ENCODE measurements at places on chromosomes 5 and 9. TPM values are rescaled to one million over a fixed set of nuclear protein-coding genes. Genes with fewer than 3 reads are reported as not detected.

DNA sequence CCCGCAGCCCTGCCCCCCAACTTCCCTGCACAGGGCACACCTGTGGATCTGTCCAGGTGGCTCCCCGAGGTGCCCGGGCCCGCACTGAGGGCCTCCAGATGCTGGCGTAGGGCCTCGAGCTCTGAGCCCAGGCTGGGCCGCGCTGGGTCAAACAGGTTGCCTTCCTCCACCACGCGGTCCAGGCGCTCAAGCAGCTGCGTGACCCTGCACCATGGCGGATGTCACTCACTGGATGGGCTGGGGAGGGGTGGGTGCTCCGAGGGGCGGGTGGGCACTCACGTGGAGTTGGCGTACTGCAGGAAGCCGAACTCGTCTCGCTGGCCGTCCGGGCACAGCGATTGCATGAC is 5.4 kb downstream of the ABCA2 start:
- no peaks in the 10 kb centered on the region for H3K27me3 ChIP-seq
- no peaks in the 10 kb centered on the region for H3K4me1 ChIP-seq
- H3K36me3 ChIP-seq = no peaks in the 10 kb centered on the region
- no peak overlapping the region for H3K27ac ChIP-seq

DNA sequence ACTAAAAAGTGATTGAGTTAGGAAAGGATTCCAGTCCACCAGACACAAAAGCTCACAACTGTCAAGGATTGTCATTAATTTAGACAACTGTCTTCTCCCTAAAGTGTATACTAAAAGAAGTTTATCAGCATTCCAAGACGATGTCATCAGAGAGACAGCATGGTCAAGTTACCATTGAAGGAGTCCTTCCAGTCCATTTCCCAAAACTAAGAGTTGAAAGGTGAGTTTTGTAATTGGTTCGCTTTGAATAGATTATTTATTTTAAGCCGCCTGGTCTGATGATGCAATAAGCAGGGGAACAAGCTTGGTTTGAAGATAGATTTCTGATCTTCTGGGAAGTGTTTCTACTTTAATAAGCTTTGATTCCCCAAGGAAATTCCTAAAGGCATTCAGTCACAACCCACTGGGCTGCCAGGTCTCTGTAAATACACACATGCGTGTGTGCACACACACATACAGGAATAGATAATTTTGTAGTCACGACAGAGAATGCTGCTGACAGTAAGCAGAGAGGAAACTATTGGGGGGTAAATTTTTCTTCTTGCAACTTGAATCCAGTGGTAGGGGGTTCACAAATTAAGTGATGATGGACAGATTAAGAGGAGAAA is 234.8 kb downstream of the PIK3R1 start:
- H3K27ac ChIP-seq = no peak overlapping the region
- no peaks in the 10 kb centered on the region for H3K27me3 ChIP-seq
- no peaks in the 10 kb centered on the region for H3K36me3 ChIP-seq
- H3K4me1 ChIP-seq = no peaks in the 10 kb centered on the region
- no peak overlapping the region for H3K4me3 ChIP-seq
- no peak for DNase-seq

DNA sequence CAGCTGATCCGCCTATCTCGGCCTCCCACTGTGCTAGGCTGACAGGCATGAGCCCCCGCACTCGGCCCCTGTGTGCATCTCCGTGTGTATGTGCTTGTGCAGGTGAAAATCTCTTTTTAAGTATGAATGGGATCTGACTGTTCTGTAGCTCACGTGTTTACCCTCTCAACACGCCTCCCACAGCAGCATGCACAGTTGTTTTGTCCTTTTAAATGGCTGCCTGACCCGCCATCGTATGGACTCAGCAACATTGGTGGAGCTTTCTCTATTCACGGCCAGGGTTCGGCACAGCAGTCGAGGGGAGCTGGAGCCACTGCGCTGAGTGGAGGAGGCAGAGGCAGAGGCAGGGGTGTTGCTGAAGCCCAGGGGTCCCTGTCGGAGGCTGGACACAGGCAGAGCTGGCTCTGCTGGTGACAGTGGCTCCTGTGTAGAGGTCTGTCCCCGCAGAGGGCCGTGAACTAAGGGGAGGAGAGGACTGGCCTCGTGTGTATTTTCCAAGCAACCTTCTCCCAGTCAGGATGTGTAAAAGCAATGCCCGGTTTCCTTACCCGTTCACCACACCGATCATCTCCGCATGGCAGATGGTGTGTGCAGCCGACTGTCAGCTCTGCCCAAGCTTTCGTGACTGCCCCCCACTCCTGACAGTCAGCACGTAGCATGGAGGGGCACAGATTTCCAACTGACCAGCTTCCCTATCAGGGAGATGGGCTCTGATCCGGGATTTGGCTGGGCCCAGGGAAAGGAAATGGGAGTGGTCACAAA is 37.3 kb downstream of the MRPL36 start:
- no peaks in the 10 kb centered on the region for H3K4me1 ChIP-seq
- H3K4me3 ChIP-seq = no peak overlapping the region
- peaks cover 80% of the 10 kb centered on the region for H3K27me3 ChIP-seq
- no peak for DNase-seq
- no peaks in the 10 kb centered on the region for H3K36me3 ChIP-seq

GRCh38 chr9:76424491-76424890 is 30.3 kb upstream of the RFK start:
- no peaks in the 10 kb centered on the region for H3K36me3 ChIP-seq
- no peak overlapping the region for H3K4me3 ChIP-seq
- H3K27ac ChIP-seq = no peak overlapping the region
- no peaks in the 10 kb centered on the region for H3K27me3 ChIP-seq

DNA sequence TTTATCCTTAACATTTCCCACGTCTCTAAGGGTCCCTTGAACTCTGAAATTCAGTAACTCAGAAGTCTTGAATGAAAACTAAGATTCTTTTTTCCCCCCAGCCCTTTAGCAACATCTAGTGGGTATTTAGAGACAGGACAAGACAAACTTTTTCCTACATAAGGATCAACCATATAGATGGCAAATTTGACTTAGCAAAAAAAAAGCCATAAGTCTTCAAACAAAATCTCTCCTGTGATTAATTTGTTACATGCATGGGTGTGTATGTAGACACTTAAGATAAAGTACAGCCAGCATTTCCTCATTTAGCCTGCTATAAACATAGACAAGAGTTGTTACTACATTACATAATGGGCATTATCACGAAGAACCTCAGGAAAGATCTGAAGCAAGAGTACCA is 29.1 kb upstream of the ANKRD31 start:
- no peaks in the 10 kb centered on the region for H3K36me3 ChIP-seq
- H3K4me1 ChIP-seq = no peaks in the 10 kb centered on the region
- no peak overlapping the region for H3K27ac ChIP-seq
- peak; percentile 33 for DNase-seq
- H3K4me3 ChIP-seq = peak overlapping the region; percentile 13

GRCh38 chr9:132032238-132032950 is 47.3 kb downstream of the MED27 start:
- no peak overlapping the region for H3K27ac ChIP-seq
- H3K4me3 ChIP-seq = no peak overlapping the region
- H3K27me3 ChIP-seq = no peaks in the 10 kb centered on the region
- no peak for DNase-seq

- H3K36me3 ChIP-seq = 0 out of 2 replicates have a peak, but pooled peaks cover 1% of the 10 kb centered on the region
- no peaks in the 10 kb centered on the region for H3K27me3 ChIP-seq
- H3K27ac ChIP-seq = no peak overlapping the region
- no peak overlapping the region for H3K4me3 ChIP-seq
- no peaks in the 10 kb centered on the region for H3K4me1 ChIP-seq
These were observed 174.0 kb downstream of the NR3C1 start for GRCh38 chr5:143229426-143229895.

GRCh38 chr5:37721447-37721871 is 118.4 kb downstream of the GDNF start:
- peaks cover 81% of the 10 kb centered on the region for H3K4me1 ChIP-seq
- no peak for DNase-seq
- peak overlapping the region; percentile 92 for H3K27ac ChIP-seq

DNA sequence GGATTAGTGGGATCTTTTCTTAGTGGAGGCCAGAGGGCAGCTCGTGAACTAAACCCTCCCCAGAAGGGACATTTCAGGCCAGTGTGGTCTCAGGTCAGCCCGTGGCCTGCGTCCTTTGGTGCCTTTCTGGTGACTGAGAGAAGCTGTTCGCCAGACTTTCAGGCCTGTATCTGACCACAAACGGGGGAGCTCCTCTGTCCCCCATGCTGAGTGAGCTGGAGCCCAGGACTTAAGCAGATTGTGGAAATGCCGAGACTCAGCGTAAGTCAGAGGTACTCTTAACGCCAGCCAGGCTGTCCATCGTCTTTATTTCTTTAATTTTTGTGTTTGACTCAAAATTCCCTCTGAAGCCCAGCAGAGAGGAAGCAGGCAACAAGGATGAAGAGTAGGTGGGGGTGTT is 54.8 kb upstream of the NCS1 start:
- DNase-seq = no peak
- no peak overlapping the region for H3K27ac ChIP-seq
- peaks cover 7% of the 10 kb centered on the region for H3K36me3 ChIP-seq
- no peak overlapping the region for H3K4me3 ChIP-seq
- peaks cover 21% of the 10 kb centered on the region for H3K4me1 ChIP-seq

DNA sequence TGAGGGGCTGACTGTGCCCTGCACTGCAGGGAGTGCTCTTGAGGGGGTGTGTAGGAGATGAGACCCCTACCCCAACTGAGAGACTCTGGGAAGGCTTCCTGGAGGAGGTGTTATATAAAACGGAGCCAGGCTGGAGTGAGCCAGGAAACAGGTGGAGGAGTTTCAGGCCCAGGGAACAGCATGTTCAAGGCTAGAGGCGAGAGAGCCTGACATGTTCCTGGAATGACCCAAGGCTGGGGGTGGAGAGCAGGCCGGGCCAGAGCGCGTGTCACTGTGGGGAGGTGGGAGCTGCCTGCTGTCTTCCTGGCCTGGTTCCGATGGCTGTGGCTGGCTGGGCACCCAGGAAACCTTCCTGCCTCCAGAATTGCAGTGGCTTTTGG is 48.7 kb downstream of the RXRA start:
- H3K4me3 ChIP-seq = no peak overlapping the region
- no peaks in the 10 kb centered on the region for H3K36me3 ChIP-seq

- no peaks in the 10 kb centered on the region for H3K4me1 ChIP-seq
- H3K36me3 ChIP-seq = no peaks in the 10 kb centered on the region
- no peak overlapping the region for H3K27ac ChIP-seq
- no peak for DNase-seq
- no peak overlapping the region for H3K4me3 ChIP-seq
These were observed 150.3 kb downstream of the AUH start for GRCh38 chr9:91211414-91211813.

- H3K27ac ChIP-seq = peak overlapping the region; percentile 79
- no peak for DNase-seq
- 0 out of 2 replicates have a peak, but pooled peaks cover 5% of the 10 kb centered on the region for H3K4me1 ChIP-seq
- no peak overlapping the region for H3K4me3 ChIP-seq
- H3K36me3 ChIP-seq = no peaks in the 10 kb centered on the region
- no peaks in the 10 kb centered on the region for H3K27me3 ChIP-seq
These were observed 27.6 kb downstream of the COL15A1 start for GRCh38 chr9:98971168-98971914.

- H3K4me1 ChIP-seq = no peaks in the 10 kb centered on the region
- H3K36me3 ChIP-seq = no peaks in the 10 kb centered on the region
- no peak for DNase-seq
- no peaks in the 10 kb centered on the region for H3K27me3 ChIP-seq
- no peak overlapping the region for H3K27ac ChIP-seq
These were observed 1181.0 kb upstream of the DMAC1 start for GRCh38 chr9:8980496-8981013.

GRCh38 chr5:126383246-126383645 is 40.0 kb upstream of the GRAMD2B start:
- no peaks in the 10 kb centered on the region for H3K27me3 ChIP-seq
- no peaks in the 10 kb centered on the region for H3K36me3 ChIP-seq

DNA sequence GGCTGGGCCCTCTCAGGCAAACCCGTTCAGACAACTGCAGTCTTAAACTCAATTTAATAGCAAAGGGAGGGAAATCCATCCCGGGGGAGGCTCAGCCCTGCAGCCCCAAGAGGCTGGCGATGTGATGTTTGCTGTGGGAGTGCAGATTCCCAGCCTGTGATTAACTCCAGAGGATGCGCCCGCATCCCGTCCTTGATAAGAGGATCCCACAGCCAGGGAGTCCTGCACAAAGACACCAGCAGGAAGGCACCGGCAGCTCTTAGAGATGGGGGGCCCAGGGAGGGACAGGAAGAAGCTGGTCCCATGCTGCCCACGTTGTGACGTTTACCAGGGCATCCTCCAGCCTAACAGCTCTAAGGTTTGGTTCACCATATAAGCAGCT is 64.7 kb downstream of the MRPL36 start:
- no peaks in the 10 kb centered on the region for H3K4me1 ChIP-seq
- DNase-seq = no peak
- no peak overlapping the region for H3K4me3 ChIP-seq
- H3K27me3 ChIP-seq = peaks cover 26% of the 10 kb centered on the region

- DNase-seq = no peak
- H3K36me3 ChIP-seq = 0 out of 2 replicates have a peak, but pooled peaks cover 4% of the 10 kb centered on the region
- H3K27ac ChIP-seq = peak overlapping the region; percentile 13
- H3K27me3 ChIP-seq = no peaks in the 10 kb centered on the region
These were observed 177.2 kb downstream of the MAPKAP1 start for GRCh38 chr9:125529589-125530515.

GRCh38 chr5:175609526-175609925 is 48.3 kb upstream of the HRH2 start:
- H3K27ac ChIP-seq = no peak overlapping the region
- DNase-seq = no peak
- no peaks in the 10 kb centered on the region for H3K27me3 ChIP-seq
- H3K36me3 ChIP-seq = no peaks in the 10 kb centered on the region
- H3K4me1 ChIP-seq = no peaks in the 10 kb centered on the region

- no peaks in the 10 kb centered on the region for H3K27me3 ChIP-seq
- no peak overlapping the region for H3K27ac ChIP-seq
- H3K4me1 ChIP-seq = no peaks in the 10 kb centered on the region
- DNase-seq = no peak
- no peaks in the 10 kb centered on the region for H3K36me3 ChIP-seq
These were observed 186.7 kb downstream of the PARP8 start for GRCh38 chr5:50853151-50853550.

- H3K36me3 ChIP-seq = no peaks in the 10 kb centered on the region
- DNase-seq = no peak
- H3K4me1 ChIP-seq = peaks cover 4% of the 10 kb centered on the region
- no peak overlapping the region for H3K27ac ChIP-seq
- no peak overlapping the region for H3K4me3 ChIP-seq
These were observed 245.5 kb downstream of the SMARCA2 start for GRCh38 chr9:2260417-2261306.

DNA sequence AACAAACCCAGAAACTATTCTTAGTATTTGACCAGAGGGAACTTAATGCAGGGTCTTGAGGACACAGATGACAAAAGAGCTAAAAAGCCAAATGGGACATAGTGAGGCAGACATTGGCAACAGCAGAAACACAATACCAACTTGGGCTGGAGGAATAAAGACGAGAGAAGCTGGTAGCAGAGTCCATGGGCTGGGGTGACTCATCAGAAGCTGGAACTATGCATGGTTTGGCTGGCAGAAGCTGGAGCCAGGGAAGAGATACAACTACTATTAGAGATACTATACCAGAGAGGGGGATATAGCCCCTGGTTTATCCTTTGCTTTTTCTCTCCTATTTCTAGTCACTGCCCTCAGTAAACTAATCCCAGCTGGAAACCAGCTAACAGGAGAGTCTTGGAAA is 29.2 kb upstream of the DPYSL3 start:
- no peak overlapping the region for H3K4me3 ChIP-seq
- no peak overlapping the region for H3K27ac ChIP-seq
- DNase-seq = no peak
- no peaks in the 10 kb centered on the region for H3K4me1 ChIP-seq
- H3K36me3 ChIP-seq = no peaks in the 10 kb centered on the region

Gene KLF9
- polyA plus RNA-seq = 6.9 TPM

Gene NR5A1
- polyA plus RNA-seq = not detected

Gene MSX2
- 5.1 TPM for polyA plus RNA-seq

Gene CENPK
- polyA plus RNA-seq = 5.4 TPM

Gene COMMD10
- 13.6 TPM for polyA plus RNA-seq
